ENCODE measurements at places on chromosomes 5 and 9.

GRCh38 chr5:135386886-135387628 lies 12.0 kb downstream of the MACROH2A1 start:
- DNase-seq = no peak

DNA sequence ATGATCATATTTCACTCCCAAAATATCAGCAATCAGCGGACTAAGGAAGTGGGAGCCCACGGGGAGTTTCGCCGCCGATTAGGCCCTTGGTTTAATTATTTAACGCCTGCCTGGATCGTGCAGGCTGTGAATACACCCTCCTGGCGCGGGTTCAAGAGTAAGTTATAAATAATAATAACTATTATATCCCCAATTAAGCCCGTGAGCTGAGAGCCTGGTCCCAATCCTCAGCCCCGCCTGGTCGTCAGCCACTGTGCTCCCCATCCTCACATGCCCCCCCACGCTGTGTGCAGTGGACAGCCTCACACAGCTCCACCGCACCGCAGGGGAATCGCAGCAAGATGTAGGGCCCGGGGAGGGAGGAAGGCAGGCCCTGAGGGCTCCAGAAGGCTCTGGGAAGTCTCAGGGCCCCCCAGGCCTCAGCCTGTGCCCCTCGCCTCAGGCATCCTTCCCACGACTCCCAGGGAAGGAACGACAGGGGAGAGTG lies 10.8 kb upstream of the PRRX2 start:
- DNase-seq = no peak

DNA sequence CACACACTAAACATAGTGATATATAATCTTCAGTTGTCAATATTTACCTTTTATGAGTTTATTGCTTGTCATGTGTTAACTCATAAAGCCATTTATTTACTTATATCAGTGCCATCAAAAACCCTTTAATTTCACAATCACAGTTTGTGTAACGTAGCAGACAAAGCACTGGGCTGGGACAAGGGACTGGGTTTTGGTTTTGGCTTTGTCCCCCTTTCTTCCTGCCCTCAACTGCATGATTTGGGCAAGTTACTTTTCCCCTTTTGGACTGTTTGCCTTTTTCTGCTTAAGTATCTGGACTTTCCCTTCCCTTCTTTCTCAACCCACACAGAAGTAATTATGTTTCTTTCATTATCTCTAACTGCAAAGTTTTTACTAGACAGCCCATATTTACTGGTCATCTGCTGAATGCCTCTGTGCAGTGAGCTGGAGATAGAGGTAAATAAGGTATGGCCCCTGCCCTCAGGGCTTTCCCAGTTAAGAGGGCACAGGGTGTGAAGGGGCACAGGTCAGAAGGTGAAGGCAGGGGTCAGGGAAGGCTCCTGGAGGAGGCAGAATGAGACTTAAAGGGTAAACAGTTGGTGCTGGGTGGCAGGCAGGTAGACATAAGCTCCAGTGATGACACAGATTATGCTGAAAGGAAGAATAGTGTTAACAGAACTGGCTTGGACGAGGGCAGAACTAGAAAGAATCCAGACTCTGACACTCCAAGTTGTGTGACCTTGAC lies 14.8 kb upstream of the NR3C1 start:
- DNase-seq = no peak

- DNase-seq = peak; percentile 37
Observed at GRCh38 chr9:129208207-129209032, 30.4 kb upstream of the IER5L start.

- no peak for DNase-seq
Observed at GRCh38 chr5:79025054-79025472, 40.0 kb upstream of the ARSB start.

DNA sequence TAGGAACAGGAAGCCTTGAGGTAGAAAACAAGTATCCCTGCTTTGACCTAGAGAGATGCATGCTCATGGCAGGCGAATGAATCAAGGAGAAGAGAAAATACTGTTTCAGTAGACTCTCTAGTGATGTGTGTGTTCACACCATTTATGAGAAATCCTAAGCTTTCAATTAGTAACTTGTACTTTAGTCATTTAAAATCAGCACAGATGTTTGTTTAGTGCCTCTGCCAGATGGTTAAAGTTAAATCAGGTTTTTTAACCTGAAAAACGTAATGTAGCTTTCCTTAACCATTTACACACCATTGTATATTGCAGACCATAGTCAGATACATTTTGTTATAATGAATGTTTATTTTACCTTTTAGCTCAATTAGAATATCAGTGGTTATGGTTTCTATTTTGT lies 5.0 kb downstream of the TJP2 start:
- no peak for DNase-seq

DNA sequence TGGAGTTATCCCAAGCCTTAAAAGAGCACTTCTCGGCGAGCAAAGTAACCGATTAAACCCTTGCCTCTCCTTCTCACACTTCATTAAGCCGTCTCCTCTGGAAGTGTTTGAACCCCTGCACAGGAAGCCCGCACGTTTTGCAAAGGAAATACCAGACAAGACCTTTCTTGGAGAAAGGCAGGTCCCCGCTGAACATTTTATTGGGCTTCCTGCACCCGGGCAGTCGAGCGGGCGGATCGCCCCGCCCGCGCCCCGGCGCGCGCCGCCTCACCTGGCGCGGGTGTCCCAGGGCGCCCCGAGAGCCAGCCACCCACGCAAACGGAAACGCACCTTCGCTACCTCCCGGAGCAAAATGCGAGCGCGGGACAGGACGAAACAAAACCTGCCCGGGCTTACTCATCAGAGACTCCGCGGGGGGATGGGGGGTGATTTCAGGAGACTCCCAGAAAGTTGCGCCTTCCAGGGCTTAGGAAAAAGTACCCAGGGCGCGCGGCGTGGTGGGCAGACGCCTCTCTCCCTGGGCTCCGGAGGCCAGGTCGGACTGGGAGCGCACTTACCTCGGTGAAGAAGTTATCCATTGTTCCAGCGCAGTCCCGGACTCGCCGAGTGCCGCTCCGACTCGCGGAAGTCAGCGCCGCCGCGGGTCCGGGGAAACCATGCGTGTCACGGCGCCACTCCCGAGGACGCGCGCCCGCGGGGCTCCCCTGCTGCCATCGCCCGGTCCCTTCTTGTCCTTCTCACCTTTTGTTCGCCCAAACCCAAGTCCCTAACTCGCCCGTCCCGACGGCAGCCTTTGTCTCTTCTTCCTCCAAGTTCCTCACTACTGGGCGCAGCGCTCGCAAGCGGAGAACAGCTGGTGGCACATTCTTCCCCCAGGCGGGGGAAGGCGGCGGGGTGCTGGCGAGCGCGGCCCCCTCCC lies 598 bp downstream of the MYO10 start:
- DNase-seq = peak; percentile 68

DNA sequence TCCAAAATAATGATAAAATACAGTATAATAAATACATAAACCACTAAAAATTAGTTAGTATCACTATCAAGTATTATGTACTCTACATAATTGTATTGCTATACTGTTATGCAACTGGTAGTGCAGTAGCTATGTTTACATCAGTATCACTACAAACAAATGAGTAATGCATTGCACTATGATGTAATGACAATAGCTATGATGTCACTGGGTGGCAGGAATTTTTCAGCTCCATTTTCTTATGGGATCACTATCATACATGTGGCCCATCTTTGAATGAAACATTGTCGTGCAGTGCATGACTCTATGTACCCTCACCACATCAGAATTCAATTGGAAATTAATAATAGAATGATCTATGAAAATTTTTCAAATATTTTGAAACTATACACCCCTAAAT lies 201.3 kb downstream of the MPDZ start:
- DNase-seq = no peak

GRCh38 chr9:76680716-76681425 lies 83.4 kb upstream of the PCA3 start:
- DNase-seq = no peak

DNA sequence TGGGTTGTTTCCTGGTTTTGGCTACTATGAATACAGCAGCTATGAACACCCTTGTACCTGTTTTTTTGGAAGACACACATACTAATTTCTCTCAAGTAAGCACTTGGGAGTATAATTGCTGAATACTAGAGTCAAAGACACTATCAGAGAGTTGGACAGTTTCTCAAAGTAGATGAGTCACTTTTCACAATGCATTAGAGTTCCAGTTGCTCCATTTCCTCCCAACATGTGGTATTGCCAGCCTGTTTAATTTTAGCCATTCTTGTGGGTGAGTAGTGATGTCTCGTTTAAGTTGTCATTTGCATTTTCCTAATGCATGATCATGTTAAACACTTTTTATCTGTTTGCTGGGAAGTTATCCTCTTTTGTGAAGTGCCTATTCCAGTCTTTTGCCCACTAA lies 81.6 kb upstream of the GDNF start:
- DNase-seq = no peak

DNA sequence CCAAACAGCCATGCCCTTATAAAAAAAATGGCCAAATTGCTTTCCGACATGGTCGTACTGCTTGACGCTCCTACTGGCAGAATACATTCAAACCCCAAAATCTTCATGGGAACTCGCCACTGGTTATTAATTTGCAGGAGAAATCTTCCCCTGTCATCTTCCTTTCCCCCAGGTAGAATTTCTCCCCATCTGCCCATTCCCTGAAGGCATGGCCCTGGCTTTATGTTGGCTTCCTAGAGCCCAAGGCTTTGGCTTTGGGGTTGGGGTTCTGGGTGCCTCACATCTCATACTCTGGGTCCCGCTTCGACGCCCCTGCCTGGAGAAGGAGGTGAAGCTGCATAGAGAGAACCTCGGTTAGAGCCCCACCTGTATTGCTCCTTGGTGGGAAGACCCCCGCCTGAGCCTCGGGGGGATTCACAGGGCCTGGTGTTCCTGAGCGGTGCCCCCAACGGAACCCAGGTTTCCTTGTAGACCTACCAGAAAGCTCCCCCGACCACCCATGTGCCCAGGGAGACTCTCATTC lies 8.6 kb upstream of the FIBCD1 start:
- DNase-seq = no peak

GRCh38 chr9:122800066-122801060 lies at the start of gene OR1K1:
Gene OR1K1 (plus strand): TSS chr9:122800123. CDS start chr9:122800123, 0 bp downstream.
- DNase-seq = no peak

- no peak for DNase-seq
Observed at GRCh38 chr5:54275361-54275760, 35.0 kb downstream of the ARL15 start.

DNA sequence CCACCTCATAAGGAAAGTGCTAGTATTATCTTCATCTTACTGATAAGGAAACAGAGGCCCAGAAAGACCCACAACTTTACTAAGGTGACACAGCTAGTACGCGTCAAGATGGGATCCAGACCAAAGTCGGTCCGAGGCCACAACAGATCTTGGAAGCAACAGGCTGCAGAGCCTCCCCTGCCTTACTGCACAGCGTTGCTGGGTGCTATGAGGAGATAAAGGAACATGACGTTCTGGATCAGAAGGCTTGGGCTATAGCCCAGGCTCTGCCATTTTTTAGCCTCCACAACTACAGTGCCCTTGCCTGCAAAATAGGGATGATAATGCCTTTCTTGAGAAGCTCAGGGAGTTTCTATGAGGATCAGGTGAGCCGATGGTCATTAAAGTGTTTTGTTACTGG lies 144.1 kb downstream of the NMUR2 start:
- DNase-seq = no peak

DNA sequence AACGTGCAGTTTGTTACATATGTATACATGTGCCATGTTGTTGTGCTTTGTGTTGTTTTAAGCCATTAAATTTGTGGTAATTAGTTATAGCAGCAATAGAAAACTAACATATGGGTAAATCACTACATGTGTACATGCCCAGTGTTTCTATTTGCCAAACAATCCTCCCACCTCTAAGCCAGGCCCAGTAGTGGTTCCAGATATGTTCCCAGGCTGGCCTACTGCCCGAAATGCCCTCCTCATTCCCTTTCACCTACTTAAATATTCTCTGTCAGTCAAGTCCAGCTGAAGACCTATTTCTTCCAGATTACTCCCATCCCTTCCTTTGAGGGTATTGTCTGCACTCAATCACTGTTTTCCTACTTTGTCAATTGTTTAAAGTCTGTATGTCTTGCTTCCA lies 24.1 kb upstream of the AGGF1 start:
- no peak for DNase-seq

DNA sequence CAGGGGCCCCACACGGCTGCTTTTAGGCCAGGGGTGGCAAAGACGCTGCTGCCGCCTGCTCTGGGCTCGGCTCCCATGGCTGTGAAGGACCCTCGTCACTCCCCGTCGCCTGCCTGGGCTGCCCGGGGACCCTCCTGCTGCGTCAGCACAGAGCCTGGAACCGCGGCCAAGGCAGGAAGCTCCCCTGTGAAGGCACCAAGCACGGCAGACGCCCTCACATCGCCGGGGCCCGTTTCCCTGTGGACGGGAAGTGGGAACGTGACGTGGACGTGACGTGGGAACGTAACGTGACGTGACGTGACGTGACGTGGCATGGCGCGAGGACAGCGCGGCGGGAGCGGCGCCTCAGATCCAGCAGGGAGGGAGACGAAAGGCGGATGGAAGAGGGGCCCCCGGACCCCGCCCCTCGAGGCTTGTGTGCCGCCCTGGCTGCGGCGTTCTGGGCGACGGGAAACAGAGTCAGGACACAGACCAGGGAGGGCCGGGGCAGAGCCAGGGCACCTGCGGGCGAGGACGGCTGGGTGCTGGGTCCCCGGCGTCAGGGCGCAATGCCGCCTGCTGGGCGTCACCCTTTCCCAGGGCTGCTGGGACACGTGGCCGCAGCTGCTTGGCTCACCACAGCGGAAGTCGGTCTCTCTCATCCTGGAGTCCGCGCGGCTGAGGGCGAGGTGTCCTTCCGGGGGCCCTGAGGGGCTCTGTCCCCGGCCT lies 53.1 kb downstream of the MRPL36 start:
- no peak for DNase-seq

DNA sequence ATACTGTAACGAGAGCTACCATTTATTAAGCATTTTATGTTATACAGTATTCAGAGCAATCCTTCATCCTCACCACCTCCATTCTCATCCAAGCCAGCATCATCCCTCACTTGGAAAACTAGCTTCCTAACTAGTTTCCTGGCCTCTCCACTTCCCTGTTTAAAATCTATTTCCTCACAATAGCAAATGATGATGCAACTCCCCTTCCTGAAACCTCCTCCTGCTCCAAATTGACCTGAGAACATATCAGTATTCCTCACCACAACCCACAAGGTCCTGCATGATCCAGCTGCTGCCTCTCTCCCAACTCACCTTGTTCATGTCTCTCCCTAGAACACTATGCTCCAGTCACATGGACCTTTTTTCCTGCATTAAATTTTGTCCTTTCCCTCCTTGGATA lies 4.3 kb upstream of the SLC36A2 start:
- no peak for DNase-seq

All from DMS153 (cell line).